CD8-positive, alpha-beta T cell (primary cell): ENCODE measurements at places on chromosomes 1 and 21. TPM values are rescaled to one million over a fixed set of nuclear protein-coding genes. Genes with fewer than 3 reads are reported as not detected.

DNA sequence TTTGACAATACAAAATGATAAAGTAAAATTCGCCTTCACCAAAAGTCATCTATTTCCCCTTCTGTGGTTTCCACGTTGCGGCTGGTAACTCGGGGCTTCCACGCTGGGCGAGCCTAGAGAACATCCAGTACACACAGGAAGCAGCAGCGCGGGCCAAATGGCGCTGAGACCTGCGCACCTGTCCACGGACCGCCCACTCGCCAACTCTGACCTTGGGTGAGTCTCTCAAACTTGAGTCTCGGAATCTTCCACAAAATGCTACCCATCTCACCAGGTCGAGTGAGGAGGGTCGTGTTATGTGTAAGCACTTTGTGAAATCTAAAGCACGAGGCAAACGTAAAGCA lies 820 bp upstream of the TTF2 start:
- peak; percentile 86 for DNase-seq

- no peak for DNase-seq
These were observed 14.6 kb downstream of the GTF2B start for GRCh38 chr1:88876573-88877365.

- no peak for DNase-seq
These were observed 1528.0 kb upstream of the TPTE start for GRCh38 chr21:8993284-8993942.

- no peak for DNase-seq
These were observed 31.8 kb downstream of the IGSF21 start for GRCh38 chr1:18139198-18139981.

GRCh38 chr1:171251042-171251951 lies 3.0 kb downstream of the FMO1 start:
- DNase-seq = peak; percentile 14

- no peak for DNase-seq
These were observed 64.5 kb downstream of the KIF14 start for GRCh38 chr1:200556002-200556401.

DNA sequence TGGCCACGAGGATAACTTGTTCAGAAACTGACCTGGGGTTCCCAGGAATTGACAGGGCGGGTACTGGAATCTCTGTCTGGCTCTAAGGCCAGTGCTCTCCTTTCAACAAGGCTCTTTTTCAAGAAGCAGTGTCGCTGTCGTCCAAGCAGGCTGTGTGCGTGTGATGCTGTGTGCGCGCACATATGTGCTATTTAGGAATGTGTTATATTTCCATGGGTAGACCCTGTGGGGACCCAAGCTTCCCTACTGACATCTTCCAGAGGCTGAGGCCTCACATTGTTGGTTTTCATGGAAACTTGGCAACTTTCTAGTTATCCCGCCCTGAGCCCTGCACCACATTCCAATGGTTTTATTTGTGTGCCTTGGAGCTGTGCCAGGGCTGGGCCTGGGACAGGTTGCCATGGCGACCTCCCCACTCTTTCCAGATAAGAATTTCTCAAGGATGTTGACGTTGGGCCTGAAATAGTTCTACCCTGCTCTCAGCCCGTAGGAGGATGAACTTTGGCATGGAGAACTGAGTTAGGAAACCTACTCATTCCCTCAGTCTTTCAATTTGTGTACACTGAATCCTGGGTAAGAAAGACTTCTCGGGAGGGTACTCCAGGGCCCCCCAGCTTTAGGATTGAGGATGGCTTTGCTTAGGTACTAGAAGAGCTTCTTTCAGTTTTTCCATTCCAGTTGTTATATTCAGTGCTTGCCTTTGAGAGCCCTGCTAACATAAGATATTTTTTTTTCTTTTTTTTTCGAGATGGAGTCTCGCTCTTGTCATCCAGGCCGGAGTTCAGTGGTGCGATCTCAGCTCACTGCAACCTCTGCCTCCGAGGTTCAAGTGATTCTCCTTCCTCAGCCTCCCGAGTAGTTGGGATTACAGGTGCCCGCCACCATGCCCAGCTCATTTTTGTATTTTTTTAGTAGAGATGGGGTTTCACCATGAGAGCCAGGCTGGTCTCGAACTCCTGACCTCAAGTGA lies 38.8 kb upstream of the SRSF10 start:
- DNase-seq = no peak

- no peak for DNase-seq
These were observed 1926.8 kb downstream of the NCAM2 start for GRCh38 chr21:22925032-22925431.

DAB1 gene
- not detected for total RNA-seq

F5 gene
- total RNA-seq = 0.28 TPM

CAPN9 gene
- total RNA-seq = not detected

HSD3B1 gene
- total RNA-seq = not detected

S100A8 gene
- not detected for total RNA-seq
